ENCODE measurements at places on chromosomes 11 and 22.

- DNase-seq, result no peak
Measured at GRCh38 chr11:121446752-121447156, 5.4 kb upstream of the SORL1 start.

- DNase-seq, result no peak
Measured at GRCh38 chr22:49553518-49554295, 274.0 kb downstream of the BRD1 start.

DNA sequence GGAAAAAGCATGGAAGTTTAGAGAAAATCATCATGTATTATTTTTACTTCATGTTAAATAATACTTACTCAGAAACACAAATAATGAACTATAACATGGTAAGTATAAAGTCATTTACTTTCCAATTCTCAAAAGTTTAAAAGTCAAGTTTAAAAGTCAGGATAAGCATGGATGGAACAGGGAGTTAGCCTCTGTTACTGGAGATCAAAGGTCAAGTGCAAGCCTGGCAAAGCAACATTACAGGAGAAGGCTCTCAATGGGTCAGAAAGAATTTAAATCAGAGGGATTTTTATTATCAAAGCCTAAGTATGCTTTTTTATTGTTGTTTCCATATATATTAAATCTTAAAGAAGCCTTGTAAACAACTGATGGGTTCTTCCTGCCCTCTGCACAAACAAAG, 505.4 kb downstream of the KCNA4 start:
- no peak for DNase-seq

DNA sequence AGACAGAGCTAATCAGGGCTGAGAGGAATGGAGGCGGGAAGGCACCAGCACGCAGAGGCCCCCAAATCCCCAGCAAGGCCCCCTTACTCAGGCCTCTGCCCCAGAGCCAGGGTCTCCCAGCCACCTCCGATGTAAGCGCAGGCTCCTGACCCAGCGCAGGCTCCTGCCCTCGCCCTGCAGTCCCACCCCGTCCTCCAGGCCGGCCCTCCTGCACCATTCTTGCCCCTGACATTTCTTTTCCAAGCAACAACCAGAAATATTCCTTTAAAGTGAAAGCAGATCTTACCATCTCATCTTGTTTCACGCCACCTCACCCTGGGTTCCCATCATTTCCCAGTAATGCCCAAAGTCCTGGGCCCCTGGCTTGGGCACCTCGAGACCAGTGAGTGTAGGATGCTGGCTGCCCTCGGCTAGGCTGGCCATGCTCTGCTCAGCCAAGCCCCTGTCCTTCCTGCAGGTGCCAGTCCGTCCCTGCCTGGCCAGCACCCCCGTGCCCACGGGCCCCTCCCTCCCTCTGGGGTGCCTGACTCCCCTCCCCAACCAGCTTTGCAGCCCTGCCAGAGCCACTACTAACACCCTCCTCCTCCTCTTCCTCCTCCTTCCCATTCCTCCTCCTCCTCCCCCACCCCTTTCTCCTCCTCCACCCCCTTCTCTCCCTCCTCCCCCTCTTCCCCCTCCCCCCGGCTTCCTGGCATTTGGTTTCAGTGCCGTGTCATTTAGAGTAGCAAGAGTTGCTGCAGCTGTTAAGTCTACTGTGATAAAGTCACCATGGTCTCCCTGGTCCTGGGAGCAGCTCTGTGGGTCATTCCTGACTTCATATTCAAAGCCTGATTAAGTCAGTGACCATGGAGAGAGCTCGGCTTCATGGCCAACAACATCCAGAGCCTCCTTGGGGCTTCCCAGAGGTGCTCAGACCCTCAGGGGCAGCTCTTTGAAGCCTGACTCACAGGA, 78.7 kb downstream of the PIWIL3 start:
- DNase-seq, result no peak

DNA sequence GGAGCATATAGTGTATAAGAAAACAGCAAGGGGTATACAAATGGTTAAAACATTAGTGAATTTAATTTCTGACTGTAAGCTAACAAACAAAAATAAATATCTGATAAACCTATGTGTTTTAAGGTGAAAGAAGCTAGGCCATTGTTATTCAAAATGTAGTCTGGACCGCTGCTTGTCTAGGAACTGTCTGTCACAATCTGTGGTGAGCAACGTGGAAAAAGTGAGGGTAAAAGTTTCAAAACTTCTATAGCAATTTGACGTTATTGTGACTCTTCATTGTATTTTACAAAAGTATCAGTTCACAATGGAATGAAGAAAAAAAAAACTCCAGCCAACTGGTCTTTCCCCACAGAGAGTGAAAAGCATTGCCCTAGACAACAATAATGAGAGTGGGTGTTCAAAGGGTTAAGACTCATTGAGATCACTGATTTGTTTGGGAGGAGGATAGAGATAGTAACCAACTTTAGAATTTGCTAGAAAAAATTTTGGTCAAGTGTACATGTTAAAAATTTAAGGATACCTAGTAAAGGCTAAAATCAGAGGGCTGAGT, 79.1 kb downstream of the UVRAG start:
- DNase-seq, result no peak

DNA sequence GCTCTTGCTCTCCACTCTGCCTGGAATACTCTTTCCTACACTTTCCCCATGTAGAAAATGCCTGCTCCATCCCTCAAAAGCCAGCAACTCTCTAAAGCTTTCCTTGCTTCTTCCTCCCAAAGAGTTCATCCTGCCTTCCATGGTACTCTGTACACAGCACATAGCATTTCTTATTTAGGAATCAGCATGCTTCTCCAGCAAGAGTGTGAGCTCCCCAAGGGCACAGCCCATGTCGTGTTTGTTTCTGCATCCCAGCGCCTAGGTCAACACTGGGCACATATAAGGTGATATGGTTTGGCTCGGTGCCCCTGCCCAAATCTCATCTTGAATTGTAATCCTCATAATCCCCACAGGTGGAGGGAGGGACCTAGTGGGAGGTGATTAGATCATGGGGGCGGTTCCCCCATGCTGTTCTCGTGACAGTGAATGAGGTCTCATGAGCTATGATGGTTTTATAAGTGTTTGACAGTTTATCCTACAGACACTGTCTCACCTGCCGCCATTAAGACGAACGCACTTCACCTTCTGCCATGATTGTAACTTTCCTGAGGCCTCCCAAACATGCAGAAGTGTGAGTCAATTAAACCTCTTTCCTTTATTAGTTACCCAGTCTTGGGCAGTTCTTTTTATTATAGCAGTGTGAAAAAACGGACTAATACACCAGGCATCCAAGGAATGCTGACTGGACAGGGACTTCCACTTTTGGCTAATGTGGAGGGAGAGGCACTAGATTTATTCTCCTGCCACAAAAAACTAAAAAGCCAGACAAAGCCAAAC, 8.2 kb downstream of the VPS37C start:
- DNase-seq, result no peak

GRCh38 chr11:41045266-41045665, 414.2 kb downstream of the LRRC4C start:
- DNase-seq, result no peak

- DNase-seq, result no peak
Measured at GRCh38 chr22:37075046-37075445, 23.5 kb downstream of the KCTD17 start.

Measured in stimulated activated CD4-positive, alpha-beta T cell treated with anti-CD3 and anti-CD28 coated beads, Interleukin-15, amount 100 ng/mL, for 1 hour (primary cell).